Frontal cortex (tissue), 4 donors: ENCODE measurements at places on chromosomes 6 and 20.

DNA sequence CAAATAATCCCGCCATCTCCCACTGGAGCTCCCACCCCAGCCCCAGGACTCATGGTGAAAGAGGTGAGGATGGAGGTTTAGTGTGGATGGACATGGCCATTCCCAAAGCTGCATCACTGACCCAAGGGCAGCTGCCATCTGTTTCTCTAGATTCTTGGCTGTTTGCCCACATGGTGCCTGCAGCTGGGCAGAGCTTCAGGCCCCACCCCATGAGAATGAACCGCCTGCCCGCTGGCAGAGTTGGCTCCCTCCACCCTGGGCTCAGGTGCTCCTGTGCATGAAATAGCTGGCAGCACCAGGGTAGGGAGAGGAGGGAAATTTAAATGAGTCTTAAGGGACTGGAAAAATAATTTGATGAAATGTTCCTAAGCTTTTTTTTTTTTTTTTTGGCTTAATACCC, 17.4 kb downstream of the SCML4 start:
- DNase-seq: no peak

GRCh38 chr6:137866200-137866913, 702 bp upstream of the TNFAIP3 start:
- DNase-seq: peak; percentile 41

DNA sequence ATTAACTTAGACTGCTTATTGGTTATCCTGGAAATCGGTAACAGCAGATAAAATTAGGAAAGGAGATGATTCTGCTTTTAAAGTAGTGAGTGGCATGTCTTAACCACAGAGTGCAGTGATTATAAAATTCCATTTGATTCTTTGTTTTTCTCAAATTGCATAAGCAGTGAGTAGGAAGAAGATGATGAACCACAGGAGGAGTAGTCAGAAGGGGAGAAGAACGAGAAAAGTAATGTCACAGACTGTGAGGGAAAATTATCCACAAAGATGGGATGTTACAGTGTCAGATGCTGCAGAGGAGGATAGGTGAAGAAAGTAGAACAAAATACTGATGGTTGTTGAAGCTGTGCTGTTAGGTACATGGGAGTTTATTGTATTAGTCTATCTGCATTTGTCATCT, 63.0 kb downstream of the ITCH start:
- DNase-seq: no peak

DNA sequence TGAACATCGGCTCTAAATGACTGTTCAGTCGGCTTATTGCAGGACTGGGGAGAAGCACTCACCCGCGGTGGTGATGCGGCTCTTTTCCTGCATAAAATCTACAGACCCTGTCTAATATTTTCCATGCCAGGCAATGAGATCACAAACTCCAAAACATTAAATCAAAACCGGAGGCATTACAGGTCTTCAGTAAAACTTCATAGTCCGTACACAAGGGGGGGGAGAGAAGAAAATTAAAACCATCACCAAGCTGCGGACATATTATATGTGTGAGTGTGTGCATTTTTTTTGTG, 6.3 kb upstream of the PAX1 start:
- DNase-seq: no peak

DNA sequence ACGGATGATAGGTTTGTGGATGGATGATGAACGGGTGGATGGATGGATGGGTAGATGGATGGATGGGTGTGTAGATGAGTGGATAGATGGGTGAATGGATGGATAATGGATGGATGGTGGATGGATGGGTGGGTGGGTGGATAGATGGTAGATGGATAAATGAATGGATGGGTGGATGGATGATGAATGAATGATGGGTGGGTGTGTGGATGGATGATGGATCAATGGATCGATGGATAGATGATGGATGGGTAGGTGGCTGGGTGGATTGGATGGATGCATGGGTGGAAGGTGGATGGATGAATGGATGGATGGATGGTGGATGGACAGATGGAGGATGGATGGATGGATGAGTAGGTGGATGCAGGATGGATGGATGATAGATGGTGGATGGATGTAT, 394.1 kb downstream of the TAF4 start:
- DNase-seq: no peak

- no peak for DNase-seq
These were observed 11.1 kb upstream of the RIPK1 start for GRCh38 chr6:3057063-3057770.

GRCh38 chr6:106069478-106069877, 16.7 kb upstream of the PRDM1 start:
- no peak for DNase-seq

- DNase-seq: no peak
These were observed 45.9 kb downstream of the RIPOR3 start for GRCh38 chr20:50645253-50646068.

DNA sequence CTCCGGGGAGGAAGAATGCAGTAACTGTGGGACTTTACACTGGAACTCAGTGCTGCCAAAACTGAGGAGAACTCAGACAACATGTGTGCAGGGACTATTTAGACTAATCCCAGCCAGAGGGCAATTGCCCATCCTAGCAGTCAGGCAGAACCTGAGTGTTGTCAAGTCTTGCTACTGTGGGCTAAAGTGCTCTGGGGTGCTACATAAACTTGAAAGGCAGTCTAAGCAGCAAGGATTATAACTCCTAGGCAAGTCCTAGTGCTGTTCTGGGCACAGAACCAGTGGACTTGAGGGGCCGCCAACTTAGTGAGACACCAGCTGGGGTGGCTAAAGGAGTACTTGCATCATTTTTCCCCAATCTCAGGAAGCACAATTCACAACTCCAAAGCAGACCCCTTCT, 363.8 kb upstream of the PTCHD4 start:
- no peak for DNase-seq

GRCh38 chr6:105326216-105326615, 76.7 kb downstream of the PREP start:
- DNase-seq: no peak
